ENCODE measurements at places on chromosomes 3 and 15.

DNA sequence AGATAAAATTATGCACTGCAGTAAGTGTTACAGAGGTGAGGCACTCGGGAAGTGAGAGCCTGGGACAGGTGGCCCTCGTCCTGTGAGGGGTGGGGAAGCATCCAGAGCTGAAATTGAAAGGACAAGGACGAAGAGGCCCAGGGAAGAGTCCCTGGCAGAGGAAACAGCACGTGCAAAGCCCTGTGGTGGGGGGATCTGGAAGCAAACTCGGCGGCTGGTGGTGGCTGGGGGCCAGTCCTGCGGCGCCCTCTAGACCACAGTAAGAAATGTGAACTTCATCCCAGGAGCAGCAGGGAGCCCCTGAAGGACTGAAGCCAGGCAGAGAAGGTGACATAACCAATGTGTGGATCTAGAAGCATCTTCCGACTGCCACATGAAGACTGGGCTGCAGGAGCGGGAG is 42.8 kb downstream of the GRIP2 start:
- no peak for DNase-seq

DNA sequence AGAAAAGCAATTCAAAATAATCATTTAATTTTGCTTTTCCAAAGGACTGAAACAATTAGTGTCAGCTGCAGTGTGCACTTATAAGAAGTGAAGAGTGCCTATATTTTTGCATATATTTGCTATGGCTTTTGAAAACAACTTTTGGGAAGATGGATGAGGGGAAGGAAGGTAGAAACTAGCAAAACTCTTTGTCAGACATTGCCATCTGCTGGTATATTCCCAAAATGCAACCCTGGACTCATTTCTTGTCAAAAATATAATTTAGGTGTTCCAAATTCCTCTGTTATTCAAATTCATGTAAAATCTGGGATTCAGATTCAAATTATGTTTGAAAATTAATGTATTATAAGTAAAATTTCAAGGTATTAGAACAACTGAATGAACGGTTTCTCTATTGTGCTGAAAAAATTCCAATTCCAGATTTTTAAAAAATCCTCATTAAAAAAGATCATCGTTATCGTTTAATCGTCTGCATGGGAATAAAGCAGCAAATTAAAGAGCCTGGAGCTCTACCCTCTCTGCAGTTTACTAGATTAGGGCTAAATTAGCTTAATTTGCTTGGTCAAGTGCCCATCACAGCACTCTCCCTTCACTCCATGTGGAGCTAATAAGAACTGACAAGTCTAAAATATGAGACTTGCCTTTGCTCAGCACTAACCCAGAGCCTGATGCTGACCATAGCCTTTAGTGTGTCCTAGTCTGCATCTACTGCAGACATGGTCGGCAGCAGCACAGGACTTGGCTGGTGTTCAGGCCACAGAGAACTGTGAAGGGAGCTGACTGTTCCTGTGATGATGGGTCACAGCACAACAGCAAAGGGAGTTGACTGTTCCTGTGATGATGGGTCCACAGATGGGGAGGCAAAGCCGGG is 67.9 kb upstream of the MITF start:
- DNase-seq, result no peak

DNA sequence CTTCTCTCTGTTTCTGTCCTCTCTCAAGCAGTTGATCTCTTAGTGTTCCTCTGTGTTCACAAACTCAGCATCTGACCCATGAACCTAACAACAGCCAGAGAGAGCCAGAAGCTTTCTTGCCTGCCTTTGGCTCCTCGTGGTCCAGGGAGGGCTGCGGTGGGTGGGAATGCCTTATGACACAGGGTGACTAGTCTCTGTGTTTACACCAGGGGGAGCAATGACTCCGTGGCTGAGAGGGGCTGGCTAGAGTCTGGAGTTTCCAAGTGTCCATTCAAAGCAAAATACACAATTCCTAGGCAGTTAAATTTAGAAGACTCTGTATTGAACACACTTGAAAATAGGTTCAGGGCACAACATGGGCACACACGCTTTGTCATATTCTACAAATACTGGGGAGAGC is 370.0 kb upstream of the FRG2C start:
- no peak for DNase-seq

- no peak for DNase-seq
These were observed 16.3 kb downstream of the SYNM start for GRCh38 chr15:99121207-99121606.

DNA sequence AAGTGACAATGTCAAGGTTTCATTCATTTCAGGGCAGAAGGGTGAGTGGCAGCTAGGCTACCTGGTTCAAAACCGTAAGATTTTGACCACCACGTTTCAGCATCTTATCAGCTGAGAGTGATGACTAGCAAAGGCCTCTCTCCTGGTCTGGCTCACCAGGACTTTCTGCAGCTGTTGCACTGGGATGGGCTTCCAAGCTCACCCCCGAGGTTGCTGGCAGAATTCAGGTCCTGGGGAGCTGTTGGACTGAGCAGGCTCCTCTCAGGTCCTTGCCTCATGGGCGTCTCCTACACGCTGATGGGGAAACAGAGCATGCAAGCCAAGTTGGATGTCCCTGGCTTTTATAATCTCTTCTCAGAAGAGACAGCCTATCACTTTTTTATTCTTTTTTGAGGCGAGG is 88.8 kb upstream of the RNU6-1 start:
- no peak for DNase-seq

DNA sequence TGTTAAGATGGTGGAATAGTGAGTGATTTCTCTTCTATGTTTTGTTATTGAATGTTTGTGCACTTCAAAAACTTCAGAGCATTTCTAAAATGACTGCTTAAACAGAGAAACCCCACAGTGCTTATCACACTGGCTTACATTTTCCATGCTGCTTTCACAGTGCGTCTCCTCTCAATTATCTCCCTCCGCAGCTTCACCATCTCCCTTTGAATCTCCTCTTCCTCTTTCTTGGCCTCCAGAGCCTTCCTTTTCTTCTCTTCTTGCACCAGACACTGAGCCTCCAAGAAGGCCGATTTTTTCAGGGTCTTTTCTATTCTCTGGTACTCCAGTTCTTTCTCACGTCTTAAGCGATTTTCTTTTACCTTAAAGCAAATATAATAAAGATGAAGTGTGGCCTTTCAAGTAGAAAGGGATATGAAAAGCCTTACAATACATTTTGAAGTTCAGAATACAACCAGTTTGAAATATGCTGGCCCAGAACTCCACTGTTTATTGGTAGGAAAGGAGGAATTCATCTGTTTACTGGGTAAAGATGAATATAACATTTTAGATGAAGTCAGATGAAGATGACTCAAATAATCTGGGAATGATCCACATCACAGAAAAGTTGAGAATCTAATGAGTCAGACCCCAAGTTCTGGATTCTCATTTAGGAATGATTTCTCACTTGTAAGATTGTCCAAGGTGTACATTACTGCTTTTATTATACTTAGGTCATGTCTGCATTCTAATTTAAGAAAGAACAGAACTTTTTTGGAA is 21.4 kb downstream of the CCDC191 start:
- no peak for DNase-seq

DNA sequence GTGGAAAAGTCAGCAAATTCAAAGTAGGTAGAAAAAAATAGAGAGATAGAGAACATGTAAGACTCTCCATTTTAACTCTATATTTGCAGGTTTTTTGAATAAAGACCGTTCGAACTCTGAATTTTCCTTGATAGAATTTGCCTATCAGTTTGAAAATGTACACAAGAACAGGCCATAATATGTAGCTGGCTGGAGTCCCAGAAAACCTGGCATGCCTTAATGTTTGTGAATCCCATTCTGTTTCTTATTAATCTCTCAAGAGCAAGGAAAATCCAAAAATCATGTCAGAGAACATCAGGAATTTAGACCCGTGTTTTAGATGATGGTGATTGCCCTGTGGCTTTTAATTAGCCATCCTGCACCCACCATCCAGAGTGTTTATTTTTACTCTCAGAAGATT is 7.2 kb upstream of the CFAP161 start:
- no peak for DNase-seq

Measured in activated CD8-positive, alpha-beta memory T cell treated with anti-CD3 and anti-CD28 coated beads for 4 hours (primary cell).